ENCODE measurements at places on chromosomes 11 and 22. TPM values are rescaled to one million over a fixed set of nuclear protein-coding genes. Genes with fewer than 3 reads are reported as not detected.

Gene LRRN4CL
- total RNA-seq: not detected

Gene OR51B2
- not detected for total RNA-seq

DNA sequence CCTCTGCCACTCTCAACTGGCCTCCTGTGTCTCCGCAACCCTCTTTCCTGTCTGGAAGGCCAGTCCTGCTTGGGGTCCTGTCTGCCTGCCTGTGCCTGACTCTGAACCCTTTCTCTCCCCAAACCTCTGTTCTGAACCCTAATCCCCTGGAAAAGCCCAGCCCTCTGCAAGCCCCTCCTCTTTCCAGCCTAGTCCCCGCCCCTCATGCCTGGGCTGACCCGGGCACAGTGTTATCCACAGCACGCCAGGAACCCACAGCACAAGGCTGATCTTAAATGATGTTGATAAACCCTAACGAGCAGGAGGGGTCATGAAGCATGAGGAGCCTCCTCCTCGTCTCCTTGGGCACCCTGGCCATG lies at the start of gene IFITM10:
IFITM10 (minus strand) TSS at position 115 of the 359 bp plus-strand sequence. CDS start 153 bp downstream, outside the sequence.
- no peak within 1 kb of the TSS for H3K4me3 ChIP-seq
- H3K27me3 ChIP-seq: peaks cover 13% of the 10 kb centered on the region
- no peak within 1 kb of the TSS for H3K27ac ChIP-seq
- H3K4me1 ChIP-seq: peaks cover 21% of the 10 kb centered on the region

DNA sequence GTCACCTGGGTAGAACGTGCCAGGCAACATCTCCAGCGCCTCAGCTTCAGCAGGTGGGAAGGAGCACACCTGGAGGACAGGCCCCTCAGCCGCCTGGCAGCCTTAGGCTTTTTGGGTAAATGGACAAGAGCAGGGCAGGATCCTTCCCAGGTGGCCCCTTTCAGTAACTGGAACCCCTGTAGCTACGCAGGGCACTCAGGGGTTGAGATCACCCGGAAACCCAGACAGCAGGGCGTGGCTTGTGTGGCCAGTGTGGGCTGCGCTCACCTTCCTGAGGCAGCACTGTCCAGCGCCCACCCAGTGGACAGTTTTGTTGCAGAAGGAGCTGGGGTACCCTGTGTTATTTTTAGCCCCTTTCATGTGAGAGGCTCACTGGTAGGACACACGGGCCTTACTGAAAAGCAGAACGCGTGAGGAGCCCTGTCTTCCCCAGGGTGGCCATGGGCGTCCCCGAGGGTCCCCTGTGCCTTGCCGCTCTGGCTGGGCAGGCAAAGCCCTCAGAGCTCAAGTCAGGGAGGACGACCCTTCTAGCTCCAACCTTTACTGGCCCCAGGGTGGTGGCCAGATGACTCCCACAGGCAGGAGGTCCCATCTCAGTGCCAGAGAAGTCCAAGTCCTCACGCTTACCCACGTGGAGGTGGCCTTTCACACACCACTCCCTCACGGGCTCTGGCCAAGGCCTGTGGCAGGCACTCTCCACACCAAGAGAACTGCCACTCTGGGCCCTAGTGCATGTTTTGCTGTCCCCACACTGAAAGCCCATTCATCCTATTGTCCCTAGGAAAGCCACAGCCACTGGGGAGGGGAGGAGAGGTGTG lies 75.8 kb downstream of the CTTN start:
- H3K36me3 ChIP-seq: no peaks in the 10 kb centered on the region
- H3K27me3 ChIP-seq: no peaks in the 10 kb centered on the region
- no peak overlapping the region for H3K27ac ChIP-seq

DNA sequence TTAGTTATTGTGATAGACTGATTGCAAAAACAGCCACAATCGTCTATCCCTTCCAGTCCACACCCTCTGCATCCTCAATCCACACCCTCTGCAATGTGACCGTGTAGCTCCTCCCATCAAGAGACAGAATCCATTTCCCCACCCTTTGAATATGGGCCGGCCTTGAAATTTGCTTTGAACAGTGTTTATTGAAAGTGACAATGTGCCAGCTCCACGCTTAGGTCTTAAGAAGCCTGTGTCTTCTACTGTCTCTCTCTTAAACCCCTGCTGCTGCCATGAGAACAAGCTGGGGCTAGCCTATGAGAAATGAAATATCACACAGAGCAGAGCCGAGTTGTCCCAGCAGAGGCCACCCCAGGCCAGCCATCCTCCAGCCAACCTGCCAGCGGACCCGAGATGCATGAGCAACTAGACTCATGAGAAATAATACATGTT lies 22.3 kb upstream of the MICAL2 start:
- H3K27ac ChIP-seq: no peak overlapping the region
- no peaks in the 10 kb centered on the region for H3K36me3 ChIP-seq
- DNase-seq: peak; percentile 31
- no peaks in the 10 kb centered on the region for H3K27me3 ChIP-seq
- peaks cover 41% of the 10 kb centered on the region for H3K4me1 ChIP-seq

DNA sequence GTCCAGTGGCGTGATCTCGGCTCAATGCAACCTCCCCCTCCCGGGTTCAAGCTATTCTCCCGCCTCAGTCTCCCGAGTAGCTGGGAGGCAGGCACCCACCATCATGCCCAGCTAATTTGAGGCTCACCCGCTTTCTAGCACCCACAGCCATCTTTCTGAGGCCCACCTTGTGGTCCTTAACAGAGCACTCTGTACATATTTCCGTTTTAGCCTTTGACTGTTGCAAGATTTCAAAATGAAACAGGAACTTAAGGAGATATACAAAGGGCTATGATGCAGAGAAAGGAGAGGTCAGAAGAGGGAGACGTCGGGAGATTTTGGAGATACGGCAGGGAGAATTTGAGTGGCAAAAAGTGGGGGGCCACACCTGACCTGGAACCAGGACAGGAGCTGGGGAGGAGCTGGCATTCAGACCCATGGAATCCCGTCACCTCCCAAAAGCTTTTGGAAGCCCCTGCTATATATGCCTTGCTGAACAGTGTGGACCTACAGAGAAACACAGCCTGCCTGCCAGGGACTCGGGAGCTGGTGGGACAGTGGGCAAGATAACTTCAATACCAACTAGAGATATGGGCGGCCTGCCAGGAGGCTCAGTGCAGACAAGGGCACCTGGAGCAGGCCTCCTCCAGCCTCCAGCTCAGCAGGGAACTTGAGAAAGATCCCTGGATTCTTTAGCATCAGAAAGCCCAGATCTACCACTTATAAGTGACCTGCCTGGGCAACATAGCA lies 8.0 kb upstream of the CLCF1 start:
- no peak overlapping the region for H3K27ac ChIP-seq
- H3K27me3 ChIP-seq: peaks cover 5% of the 10 kb centered on the region
- no peak overlapping the region for H3K4me3 ChIP-seq
- DNase-seq: no peak

All from activated naive CD4-positive, alpha-beta T cell treated with anti-CD3 and anti-CD28 coated beads for 36 hours (primary cell).